ENCODE measurements at places on chromosomes 3 and 15. TPM values are rescaled to one million over a fixed set of nuclear protein-coding genes. Genes with fewer than 3 reads are reported as not detected.
A peak's percentile ranks its signal among the peaks of the same experiment; 100 is the strongest.

- no peak overlapping the region for H3K27ac ChIP-seq
- no peaks in the 10 kb centered on the region for H3K36me3 ChIP-seq
- H3K4me3 ChIP-seq: no peak overlapping the region
- H3K27me3 ChIP-seq: no peaks in the 10 kb centered on the region
- no peaks in the 10 kb centered on the region for H3K4me1 ChIP-seq
These were observed 108.5 kb downstream of the SAMMSON start for GRCh38 chr3:70108072-70108471.

DNA sequence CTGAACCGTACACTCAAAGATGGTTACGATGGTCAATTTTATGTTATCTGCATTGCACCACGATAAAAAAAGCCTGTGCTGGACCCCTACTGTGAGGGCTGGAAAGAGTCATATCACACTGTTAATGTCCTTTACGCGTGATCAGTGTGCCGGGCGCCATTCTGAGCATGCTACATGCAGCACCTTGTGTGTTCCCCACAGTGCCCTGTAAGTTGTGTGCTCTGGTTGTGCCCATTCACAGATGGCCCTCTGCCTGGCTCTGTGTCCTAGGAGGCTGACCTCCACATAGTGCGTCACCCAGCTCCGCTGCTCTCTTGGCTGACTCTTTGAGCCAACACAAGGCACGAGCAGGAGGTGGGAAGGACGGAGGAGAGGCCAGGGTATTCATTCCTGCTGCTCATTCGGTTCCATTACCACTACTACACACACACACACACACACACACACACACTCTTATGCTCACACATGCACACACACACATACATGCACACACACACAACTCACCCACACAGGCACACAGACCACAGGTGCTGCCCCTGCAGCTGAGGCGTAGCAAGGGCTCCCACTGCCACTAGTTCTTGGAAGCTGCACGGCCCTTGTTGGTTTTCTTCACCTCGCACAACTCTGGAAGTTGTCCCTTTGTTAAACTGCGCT lies 129.6 kb upstream of the IQSEC1 start:
- H3K4me3 ChIP-seq: no peak overlapping the region
- no peaks in the 10 kb centered on the region for H3K27me3 ChIP-seq
- H3K36me3 ChIP-seq: no peaks in the 10 kb centered on the region
- H3K27ac ChIP-seq: no peak overlapping the region
- no peak for DNase-seq

DNA sequence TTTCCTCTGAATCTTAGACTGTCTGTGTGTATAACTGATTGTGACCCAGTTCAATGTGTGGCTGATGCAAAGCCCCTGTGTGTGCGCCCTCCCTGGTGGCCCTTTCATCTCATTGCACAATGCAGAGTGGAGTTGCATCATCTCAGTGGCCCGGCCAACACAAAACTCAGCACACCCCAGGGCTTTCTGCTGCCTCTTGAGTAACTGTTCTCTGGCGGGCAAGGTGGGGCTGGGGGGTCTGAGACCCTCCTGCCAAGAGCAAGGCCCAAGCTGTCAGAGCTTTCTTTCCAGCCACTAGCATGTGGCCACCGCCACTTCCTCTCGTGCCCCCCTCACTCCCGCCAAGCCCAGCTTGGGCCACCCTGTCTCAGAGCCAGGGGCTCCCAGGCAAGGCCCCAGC lies 80.7 kb upstream of the ALDH1L1 start:
- H3K27me3 ChIP-seq: no peaks in the 10 kb centered on the region
- H3K4me3 ChIP-seq: no peak overlapping the region
- H3K4me1 ChIP-seq: peaks cover 11% of the 10 kb centered on the region
- no peaks in the 10 kb centered on the region for H3K36me3 ChIP-seq
- peak; percentile 96 for DNase-seq

DNA sequence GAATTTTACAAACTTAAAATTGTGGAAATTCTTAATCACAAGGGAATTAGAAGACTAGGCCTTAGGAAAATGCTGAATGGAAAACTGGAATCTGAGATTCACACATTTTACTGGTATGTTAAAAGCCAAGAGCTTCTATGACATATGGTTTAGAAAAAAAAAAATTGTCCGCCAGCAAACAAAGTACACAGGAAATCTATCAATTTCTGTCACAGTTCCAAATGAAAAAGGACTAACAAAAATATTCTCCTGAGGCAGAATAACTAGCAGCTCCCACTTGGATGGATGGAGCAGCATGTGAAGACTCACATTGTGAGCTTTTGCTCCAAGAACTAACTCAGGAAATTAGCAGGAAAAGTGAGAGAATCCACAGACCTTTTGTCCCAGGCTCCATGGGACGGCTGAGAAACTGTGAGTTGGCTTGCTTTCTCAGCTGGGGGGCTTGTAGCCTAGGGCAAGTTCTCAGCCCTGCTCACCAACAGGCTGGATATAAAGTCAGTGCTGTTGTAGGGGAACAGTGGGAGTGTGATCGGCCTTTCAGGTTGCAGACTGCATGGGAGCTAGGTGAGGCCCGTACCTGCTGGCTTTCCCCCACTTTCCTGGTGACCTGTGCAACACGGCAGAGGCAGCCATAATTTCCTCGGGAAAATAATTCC lies 731.1 kb upstream of the SGO1 start:
- no peaks in the 10 kb centered on the region for H3K27me3 ChIP-seq
- no peak overlapping the region for H3K27ac ChIP-seq
- no peak overlapping the region for H3K4me3 ChIP-seq
- H3K36me3 ChIP-seq: no peaks in the 10 kb centered on the region

DNA sequence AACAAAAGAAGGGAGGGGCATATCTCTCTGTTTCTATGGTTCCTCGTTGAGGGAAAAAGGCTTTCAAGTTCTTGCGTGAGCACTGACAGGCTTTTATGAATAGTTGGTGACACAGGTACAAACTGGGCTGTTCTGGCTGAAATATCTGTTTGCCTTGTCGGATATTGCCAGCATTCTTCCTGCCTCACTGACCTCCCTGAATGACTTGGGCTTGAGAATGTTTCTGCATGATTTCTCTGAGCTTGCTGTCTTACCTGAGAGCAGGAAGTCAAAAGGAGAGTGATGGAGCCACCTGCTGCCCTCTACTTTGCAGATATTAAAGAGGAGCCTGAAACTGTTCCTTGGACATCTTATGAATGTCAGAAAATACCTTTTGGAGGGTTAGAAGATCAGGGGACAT lies 4.8 kb downstream of the GCNT3 start:
- no peaks in the 10 kb centered on the region for H3K36me3 ChIP-seq
- no peak overlapping the region for H3K27ac ChIP-seq
- no peaks in the 10 kb centered on the region for H3K4me1 ChIP-seq
- no peak for DNase-seq
- H3K27me3 ChIP-seq: no peaks in the 10 kb centered on the region

DNA sequence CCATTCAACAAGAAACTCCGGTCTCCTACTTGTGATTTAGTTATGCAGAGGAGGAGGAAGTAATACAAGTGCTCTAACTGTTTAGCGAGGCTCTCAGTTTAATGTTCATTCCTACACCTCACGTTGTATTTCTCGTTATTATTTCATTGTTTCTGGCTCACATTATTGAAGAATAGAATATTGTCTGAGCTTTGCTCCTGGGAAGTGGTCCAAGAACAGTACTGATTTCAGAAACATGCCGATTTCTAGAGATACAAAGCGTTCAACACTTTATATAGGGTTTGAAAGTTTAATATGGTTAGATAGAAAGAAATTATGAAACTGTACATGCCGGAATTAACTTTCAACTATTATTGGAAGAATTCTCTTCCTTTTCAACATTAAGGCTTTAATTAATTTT lies 1145.5 kb downstream of the TBL1XR1 start:
- H3K4me1 ChIP-seq: no peaks in the 10 kb centered on the region
- no peaks in the 10 kb centered on the region for H3K36me3 ChIP-seq
- H3K4me3 ChIP-seq: no peak overlapping the region

DNA sequence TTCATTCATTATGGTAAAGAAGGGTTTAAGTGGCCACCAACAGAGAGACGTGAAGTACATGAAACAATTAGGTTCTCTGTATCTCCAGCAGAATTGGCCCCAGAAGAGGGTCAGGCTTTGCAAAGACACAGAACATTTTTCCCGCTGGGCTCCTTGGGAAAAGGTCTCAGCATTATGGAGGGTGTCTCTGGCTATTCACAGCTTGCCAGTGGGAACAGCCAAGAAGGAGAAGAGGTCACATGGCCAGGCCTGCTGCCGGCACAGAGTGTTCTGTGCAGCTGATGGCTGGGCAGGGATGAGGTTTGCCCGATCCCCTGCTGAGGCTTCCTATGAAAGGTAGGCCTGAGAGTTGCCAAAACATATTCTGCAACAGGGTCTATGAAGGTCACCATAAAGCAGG lies 77.8 kb upstream of the LPP start:
- no peak overlapping the region for H3K27ac ChIP-seq
- no peaks in the 10 kb centered on the region for H3K36me3 ChIP-seq
- no peak overlapping the region for H3K4me3 ChIP-seq

GRCh38 chr3:31929826-31930502 lies 51.1 kb downstream of the OSBPL10 start:
- no peaks in the 10 kb centered on the region for H3K27me3 ChIP-seq
- no peak overlapping the region for H3K27ac ChIP-seq
- no peak for DNase-seq
- no peak overlapping the region for H3K4me3 ChIP-seq
- no peaks in the 10 kb centered on the region for H3K36me3 ChIP-seq

DNA sequence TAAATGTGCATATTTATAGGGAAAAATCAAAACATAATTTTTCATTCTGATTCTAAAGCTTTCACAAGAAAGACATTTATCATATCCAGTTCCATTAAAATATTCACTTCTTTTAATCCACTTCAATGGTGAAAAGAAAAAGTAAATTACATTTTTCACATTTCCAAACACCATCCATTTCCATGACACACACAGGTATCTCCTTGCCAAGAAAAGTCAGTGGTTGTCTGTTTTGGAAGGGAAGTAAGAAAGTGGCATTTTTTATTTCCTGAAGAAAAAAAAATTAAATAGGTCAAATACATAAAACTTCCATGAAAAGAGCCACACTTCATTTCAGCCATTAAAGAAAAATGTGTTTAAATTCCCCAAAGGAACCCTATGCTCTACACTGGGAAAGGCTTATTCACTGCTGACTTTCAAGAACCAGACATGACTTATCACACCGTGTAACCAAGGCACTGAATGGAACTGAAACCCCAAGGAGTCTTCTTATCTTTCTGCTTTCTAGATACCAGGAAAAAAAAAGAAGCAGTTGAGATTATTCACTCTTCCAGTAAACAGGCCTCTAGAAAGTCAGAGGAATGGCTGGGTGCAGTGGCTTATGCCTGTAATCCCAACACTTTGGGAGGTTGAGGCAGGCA lies 44.5 kb downstream of the OSBPL10 start:
- H3K4me3 ChIP-seq: no peak overlapping the region
- peaks cover 20% of the 10 kb centered on the region for H3K4me1 ChIP-seq
- no peaks in the 10 kb centered on the region for H3K27me3 ChIP-seq

DNA sequence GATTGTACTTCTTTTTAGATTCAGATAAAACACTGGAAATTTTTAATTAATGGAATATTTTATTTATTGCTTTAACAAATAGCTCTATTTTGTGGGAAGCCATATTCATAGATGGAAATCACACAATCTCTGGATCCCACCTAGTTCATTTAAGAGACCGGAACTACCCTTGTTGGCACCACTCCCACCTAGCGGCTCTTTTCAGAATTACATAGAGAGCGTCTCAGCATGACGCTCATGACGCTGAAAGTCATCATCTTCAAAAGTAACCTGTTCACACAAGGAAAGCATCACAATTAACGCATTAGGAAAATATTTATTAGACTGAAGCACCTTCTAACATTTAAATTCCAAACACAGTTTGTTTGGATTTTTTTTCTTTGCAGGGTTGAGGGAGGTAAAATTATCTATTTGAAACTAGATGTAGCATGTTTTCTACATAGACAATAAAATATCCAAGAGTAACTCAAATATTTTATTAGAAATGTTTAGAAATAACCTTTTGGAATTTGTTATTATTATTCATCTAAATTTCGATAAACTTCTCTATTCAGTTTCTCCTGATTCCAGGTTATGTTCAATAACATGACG lies 214.9 kb upstream of the ARRDC4 start:
- DNase-seq: no peak
- no peaks in the 10 kb centered on the region for H3K36me3 ChIP-seq
- peaks cover 15% of the 10 kb centered on the region for H3K4me1 ChIP-seq
- no peak overlapping the region for H3K27ac ChIP-seq

GRCh38 chr3:31067004-31067403 lies 172.5 kb upstream of the GADL1 start:
- H3K27me3 ChIP-seq: no peaks in the 10 kb centered on the region
- H3K4me3 ChIP-seq: no peak overlapping the region
- no peak overlapping the region for H3K27ac ChIP-seq
- peaks cover 6% of the 10 kb centered on the region for H3K4me1 ChIP-seq
- no peak for DNase-seq
- H3K36me3 ChIP-seq: no peaks in the 10 kb centered on the region

DNA sequence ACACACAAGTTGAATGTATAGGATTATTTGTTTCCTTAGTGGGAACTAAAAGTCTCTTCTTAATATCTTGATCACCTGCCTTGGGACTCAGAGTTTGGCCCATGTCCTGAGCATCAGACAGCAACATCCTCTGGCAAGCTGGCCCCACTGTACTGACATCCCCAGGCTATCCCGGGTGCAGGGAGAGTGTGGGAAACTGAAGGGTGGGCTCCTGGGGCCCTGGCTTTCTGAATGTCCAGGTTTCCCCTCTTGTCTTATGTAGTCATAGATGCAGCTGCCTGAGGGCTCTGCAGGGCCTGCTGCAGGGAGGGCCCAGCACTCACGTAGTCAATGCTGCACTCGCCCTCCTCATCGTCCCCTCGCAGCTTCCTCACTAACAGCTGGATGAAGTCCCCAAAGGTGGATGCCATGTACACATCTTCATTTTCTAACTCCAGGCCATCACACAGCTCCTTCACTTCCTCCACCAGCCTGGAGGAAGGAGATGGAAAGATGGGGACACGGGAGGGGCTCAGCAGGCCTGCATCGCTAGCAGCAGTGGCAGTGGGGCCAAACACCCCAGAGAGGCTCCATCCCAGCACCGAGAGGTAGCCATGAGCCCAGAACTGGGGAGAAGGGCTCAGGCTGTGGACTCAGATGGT lies 42.8 kb downstream of the ALDH1L1 start:
- H3K36me3 ChIP-seq: no peaks in the 10 kb centered on the region
- DNase-seq: peak; percentile 74
- no peak overlapping the region for H3K4me3 ChIP-seq
- peaks cover 7% of the 10 kb centered on the region for H3K4me1 ChIP-seq
- no peak overlapping the region for H3K27ac ChIP-seq

The FAH gene
- total RNA-seq: 14.9 TPM

The MCF2L2 gene
- total RNA-seq: 1.0 TPM

The EPB42 gene
- not detected for total RNA-seq

Measured in esophagus muscularis mucosa (tissue), 4 donors.